ENCODE measurements at places on chromosomes 7 and 10.

DNA sequence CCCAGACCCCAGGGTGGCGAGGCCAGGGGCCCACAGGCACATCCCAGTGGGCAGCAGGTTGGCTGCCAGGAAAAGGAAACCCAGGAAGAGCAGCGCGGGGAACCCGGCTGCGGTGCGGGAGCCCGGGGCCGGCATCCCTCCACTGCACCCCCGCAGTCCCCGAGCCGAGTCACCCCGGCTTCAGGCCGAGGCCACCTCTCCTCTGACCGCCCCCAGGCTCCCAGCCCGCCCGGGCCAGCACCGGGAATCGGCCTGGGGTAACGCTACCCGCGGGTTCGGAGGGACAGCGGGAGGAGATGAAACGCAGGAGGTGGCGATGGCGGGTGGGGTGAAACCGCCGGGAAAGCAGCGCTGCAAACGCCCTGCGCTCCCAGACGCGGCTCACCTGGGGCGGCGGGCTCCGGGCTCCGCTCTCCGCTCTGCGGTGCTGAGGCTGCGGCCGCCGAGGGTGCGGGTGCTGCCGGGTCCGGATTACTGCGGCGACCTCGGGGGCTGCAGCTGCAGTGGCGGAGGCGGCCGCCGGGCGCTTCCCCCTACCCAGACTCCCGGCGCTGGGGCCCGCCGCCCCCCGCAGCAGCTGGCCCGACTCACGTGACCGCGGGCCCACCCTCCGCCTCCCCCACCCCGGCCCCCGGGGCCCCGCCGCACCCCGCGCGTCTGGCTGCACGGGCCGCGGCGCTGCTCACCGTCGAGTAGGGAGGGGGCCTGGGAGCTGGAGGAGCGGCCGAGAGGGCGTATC is at the start of gene SCRN1:
Gene SCRN1 (minus strand): TSS at position 545 of the 739 bp plus-strand sequence. CDS start 20,734 bp downstream, outside the sequence.
- no peak for DNase-seq

DNA sequence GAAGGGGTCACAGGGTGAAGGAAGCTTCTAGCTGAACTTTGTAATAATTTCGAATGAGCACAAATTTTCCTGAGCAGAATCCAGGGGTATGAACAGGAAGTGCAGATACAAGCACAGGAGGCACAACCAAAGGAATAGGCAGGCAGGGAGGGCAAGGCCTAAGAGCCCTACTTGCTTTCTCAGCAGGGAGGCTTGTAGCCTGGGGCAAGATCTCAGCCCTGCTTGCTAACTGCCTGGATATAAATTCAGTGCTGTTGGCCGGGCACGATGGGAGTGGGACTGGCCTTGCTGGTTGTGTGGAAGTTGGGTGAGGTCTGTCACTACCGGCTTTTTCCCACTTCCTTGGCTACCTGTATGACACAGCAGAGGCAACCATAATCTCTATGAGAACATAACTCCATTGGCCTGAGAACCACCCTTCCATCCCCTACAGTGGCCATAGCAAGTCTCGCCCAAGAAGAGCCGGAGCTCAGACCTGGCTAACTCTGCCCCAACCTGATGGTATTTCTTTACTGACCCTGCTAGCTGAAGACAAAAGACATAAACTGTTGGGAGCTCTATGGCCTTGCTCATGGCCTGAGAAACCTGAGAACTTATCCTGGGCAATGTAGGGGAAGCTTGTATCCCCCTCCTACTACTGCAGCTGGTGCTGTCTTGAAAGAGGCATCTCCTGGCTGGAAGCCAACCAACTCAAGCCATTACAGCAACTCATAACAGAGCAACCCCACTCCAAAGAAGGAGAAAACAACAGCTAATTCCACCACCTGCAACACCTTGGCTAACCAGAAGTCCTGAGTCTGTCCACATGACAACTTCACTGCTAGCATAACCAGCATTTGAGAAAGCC is 27.6 kb downstream of the CLDN12 start:
- no peak for DNase-seq

DNA sequence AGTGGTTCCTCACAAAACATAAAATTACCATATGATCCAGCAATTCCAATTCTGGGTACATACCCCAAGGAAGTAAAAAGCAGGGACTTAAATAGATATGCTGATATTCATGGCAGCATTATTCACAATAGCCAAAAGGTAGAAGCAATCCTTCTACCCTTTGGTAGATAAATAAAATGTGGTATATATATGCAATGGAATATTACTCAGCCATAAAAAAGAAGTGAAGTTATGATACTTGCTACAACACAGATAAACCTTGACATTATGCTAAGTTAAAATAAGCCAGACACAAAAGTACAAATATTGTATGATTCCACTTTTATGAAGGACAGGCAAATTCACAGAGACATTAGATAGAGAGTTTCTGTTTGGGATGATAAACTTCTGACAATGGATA is 13.3 kb downstream of the JMJD1C start:
- no peak for DNase-seq

DNA sequence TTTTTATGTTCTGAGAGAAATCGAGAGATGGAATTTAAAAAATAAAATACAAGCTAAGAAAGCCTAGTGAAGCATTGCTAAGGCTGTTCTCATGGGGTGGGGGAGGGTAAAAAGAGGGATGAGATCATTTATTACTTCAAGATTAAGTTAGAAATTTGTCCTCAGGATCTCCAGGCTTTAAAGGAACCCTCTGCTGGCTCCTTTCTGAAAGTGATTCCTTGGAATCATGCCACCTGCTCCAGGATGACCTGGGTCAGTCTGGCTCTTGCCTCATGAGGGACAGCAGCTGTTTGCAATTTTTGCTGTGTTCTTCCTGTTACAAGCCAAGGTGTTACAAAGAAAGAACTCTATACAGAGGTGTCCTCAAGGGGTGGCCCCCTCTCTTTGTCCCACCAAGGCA is 69.8 kb downstream of the CDK1 start:
- DNase-seq = no peak

DNA sequence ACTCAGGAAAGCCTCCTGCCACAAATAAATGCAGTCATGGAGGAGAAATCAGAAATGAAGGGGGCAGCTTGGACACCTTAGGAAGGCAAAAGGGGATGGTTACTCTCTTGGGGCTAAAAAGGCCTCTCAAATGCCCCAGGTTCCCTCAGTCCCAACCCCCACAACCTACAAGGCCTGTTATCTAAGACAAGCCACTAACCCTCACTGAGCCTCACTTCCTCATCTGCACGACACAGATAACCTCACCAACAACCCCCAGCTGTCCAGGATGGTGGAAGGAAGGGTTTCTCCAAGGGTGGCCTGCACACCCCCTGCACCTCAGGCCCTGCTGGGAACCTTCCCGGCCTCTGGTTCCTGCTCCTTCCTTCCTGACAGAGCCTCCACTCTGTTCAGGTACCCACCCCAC is 29.2 kb downstream of the SORBS1 start:
- no peak for DNase-seq

DNA sequence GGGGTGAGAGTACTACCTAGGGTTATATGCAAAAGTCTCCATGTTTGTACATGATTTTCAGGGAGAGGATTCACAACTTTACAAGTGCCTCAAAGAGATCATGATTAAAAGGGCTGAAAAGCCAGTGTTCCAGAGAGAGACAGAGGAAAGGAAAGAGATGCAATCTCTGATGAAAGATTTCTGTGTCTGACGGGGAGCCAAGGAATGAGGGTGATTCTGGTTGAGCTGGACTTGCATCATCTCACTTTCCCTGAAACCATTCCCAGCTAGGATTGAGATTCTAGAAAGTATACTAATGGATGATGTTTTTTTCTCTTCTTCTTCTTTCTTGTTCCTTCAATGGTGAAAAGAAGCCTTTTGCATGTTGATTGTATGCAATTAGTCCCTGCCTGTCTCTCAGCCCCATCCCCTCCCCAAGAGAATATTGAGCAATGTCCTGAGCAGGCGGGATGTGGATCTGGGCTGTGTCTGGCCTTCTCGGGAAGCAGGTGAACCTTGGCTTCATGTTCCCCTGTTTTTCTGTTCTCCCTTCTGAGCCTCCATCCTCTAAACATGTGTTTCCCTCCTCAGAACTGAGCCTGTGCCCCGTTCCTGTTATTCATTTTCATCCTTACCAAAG is 186.1 kb downstream of the ZNF365 start:
- no peak for DNase-seq

- no peak for DNase-seq
Measured at GRCh38 chr7:3393862-3394261, 92.8 kb downstream of the SDK1 start.
